ENCODE measurements at places on chromosomes 2 and 18.

DNA sequence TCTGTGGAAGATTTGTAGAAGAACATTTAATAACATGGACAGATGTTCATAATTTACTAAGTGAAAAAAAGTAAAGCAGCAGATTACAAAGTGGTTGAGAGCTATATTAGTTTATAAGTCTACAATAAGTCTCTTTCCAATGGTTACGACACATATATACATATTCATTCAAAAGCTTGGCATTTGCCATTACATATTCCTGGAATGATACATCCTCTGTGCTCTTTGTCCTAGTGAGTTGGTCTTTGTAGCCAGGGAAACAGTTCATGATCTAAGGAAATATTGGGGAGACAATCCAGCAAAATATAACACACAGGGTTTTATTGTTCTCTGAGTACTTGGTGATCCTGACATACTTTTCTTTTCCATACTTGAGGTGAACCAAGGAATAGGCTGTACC is 32.5 kb upstream of the SOS1 start:
- no peak for DNase-seq

GRCh38 chr18:57940166-57940660 is 103.8 kb upstream of the NEDD4L start:
- no peak for DNase-seq

- no peak for DNase-seq
These were observed 35.8 kb upstream of the ASPRV1 start for GRCh38 chr2:69997015-69997830.

GRCh38 chr18:57959278-57959677 is 84.7 kb upstream of the NEDD4L start:
- DNase-seq, result no peak

GRCh38 chr18:49663899-49664890 is 102.3 kb downstream of the LIPG start:
- DNase-seq, result no peak

GRCh38 chr2:24491542-24492420 is 727 bp downstream of the NCOA1 start:
- DNase-seq, result peak; percentile 29

GRCh38 chr2:238784671-238785527 is 63.0 kb upstream of the TWIST2 start:
- no peak for DNase-seq

DNA sequence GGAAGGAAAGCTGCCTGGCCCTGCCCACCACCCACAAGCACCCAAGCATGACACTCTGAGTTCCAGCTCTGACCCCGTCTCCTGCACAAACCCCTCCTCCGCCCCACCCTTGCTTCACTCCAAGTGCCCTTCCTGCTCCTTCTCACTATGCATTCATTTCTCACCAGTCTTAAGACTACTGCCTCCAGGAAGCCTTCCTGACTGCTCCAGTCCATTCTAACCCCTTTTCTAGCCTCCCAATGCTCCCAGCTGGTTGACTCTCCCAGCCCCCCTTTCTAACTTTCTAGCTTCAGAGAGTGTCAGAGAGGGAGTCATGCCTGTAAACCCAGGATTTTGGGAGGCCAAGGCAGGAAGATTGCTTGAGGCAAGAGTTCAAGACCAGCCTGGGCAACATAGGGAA is 8.2 kb upstream of the NAGK start:
- no peak for DNase-seq

- DNase-seq, result no peak
These were observed 412.6 kb downstream of the PTH2R start for GRCh38 chr2:208819190-208819589.

DNA sequence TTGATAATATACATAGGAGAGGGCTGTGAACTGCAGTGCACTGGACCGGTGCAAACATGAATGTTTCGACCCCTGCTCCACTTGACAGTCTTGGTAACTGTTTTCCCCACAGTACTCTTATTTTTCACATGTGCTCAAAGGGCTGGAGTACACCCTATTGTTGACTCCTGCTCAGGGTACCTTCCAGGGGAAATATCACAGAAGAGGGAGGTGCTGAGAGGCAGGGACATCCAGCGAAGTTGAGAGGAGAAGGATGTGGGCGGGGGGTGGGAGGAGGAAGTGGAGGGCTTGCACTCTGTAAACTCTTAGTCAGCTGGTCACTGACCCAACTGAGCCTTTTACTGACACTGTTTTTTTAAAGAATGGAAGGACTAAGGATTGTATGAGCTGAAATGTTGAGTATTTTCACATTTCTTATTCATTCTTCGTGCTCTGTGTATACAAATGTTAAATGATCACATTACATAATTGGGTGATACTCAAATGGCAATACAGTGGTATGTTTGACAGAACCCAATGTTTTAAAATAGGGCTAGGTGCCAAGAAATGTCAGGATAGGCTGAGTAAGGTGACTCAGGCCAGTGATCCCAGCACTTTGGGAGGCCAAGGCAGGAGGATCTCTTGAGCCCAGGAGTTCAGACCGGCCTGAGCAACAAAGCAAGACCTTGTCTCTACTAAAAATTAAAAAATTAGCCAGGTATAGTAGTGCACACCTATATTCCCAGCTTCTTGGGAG is 10.0 kb downstream of the INPP4A start:
- no peak for DNase-seq

GRCh38 chr18:63253014-63253413 is 66.6 kb downstream of the BCL2 start:
- no peak for DNase-seq

DNA sequence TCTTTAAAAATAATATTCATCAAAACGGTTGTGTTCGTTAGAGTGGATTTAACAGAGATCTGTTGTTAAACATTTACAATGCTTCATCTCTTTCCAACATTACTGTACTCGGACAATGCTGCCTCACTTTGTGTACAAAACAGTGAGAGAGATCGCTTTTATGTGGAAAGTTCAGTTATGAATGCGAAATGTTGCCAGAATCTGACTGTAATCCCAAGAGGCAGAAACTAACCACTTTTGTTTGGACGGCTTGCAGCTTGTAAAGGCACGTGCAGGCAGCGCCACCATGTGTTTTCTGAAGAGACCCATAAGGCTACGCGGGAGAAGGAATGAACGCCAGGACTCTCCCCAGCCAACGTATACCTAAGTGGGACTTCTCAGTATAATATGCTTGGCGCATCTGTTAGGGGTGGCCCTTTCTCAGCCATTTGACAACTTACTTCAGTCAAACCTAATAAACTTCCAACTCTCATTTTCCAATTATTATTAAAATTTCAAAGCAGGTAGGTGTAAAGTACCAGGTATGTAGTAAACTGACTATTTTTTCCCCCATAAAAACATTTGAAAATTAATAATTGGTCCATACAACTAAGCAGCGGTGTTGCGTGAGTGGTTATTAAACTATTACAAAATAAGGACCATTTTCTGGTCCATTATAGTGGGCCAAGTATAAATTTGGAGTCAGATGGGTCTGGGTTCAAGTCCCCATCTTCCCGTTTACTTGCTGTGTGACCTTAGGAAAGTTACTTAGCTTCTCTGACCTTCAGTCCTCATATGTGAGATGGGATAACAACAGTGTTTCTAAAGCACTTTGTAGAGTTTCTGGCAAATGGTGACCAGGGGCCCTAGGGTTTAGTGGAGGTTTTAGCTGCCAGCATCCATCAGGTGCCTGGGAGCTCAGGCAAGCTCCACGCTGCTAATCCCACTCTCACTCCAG is 5.6 kb upstream of the NAPG start:
- DNase-seq, result no peak

- no peak for DNase-seq
These were observed 747.9 kb downstream of the SOCS6 start for GRCh38 chr18:71036783-71037182.

GRCh38 chr2:149544692-149545091 is 42.9 kb downstream of the MMADHC start:
- no peak for DNase-seq

DNA sequence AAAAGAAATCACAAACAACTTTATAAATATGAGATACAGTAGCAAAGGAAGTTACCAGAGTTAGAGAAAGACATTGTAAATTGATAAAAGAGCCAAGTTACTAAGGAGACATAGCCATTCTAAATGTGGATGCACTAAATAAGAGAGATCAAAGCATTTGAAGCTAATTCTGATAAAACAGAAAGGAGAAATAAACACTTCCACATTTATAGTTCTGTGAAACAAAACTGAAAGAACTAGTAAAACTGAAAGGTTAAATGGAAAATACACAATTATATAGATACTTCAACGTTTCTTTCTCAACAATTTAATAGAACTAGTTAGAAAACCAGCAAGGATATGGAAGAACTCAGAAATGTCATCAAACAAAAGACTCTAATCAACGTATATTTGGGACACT is 309.0 kb upstream of the CDH2 start:
- no peak for DNase-seq

DNA sequence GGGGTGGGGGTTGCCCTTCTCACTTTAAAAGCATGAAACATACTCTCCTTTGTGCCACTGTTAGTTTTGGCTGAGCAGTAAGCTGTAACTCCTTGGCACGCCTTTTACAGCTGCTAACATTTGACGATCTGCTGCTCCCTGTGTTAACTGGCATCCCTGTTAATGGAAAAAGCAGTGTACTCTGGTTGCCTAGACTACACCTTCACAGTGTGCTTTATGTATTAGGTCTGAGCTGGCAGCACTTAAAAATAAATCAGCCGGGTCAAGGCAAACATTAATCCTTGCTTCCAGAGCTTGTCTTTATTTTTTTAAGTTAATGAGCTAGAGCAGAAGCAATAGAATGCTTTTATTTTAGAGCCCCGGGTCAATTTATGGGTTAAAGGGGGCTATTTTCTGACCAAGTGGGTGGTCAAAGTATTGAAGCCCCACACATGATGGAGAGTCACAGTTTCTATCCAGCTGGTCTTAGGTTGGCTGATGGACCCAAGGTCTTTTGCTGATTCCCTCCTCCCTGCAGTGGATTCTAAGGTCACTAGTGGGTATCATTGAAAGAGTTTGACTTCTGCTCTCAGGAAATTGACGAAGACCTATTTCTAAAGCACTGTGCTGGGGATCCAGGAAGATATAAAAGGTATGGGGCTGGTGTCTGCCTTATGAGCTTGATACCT is 54.5 kb downstream of the CFAP221 start:
- DNase-seq, result no peak

GRCh38 chr18:49658823-49659404 is 97.1 kb downstream of the LIPG start:
- no peak for DNase-seq

DNA sequence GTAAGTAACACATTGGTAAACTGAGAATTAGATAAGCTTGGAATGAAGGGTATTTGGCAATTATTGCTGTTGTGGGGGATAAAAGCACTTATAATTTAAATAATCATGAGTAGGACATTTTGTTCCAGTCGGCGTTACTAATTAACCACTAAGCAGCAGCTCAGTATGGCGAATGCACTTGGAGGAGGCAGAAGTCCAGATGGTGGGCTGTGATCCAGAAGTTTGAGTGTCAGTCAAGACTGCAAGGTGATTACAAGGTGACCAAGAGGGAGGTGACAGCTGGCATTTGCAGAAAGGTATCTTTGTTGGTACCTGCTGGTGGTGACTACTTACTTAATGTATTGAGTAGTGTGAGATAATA is 643.6 kb upstream of the FAM98A start:
- DNase-seq, result no peak

DNA sequence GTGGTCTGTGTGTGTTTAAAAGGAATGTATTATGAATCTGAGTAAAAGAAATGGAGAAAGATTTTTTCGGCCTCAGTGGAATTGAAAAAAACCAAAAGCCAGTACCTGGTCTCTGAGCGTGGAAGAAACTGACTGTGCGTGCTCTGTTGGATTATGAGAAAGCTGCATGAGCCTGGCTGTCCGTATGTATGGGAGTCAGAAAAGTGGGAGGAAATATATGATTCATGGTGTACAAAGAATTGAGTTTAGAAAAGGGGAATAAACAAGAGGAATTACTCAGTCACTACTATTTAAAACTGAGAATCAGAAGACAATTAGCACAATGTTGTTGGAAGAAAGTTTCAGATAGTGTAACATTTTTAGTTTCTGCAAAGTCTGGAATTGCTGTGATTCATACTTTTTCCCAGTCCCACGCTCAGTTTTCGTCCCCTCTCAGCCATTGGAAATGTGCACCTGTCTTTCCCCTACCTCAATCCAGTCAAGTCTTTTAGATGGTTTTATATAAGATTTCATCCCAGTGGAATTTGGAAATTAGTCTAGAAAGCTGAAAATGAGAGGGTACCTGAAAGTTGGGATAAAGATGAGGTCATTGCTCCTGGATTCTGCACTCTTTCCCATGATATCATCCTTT is 66.4 kb upstream of the CHMP1B start:
- no peak for DNase-seq

DNA sequence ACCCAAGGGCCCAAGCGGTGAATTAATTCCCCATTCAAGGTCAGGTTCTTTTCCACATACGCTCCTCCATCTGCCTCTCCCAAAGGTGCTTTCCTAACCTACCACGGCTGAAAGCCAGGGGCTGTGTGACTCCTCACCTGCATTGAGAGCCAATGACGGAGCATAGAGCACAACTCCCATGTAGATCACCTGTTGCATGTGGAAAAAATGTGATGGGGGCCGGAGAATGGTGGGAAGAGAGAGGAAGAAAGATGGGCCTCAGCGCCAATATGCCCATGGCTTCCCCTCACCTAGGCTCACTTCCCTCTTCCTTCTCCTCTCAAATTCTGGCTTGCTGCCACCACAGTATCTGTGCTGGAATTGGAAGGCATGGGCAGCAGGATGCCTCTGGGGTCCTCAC is 5.5 kb upstream of the ATRAID start:
- DNase-seq, result no peak

DNA sequence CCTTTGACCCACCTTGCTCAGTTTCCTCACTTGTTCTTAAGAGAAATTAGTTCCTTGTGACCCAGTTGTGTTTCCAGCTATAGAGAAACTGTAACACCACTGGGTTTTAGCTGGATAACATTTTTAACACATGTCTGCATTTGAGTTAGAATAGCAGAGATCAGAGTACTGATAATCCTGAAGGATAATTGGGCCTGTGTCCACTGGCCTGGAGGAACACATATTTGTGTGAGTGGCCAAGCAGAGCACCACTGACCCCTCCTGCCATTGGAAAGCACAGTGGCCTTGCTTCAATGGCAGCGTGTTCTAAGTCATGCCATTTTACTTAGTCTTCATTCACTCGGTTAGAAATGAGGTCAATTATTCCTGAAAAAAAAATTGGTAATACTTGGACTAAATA is 42.6 kb downstream of the PKP4 start:
- no peak for DNase-seq

- DNase-seq, result no peak
These were observed 21.6 kb downstream of the MROH2A start for GRCh38 chr2:233799716-233800115.

DNA sequence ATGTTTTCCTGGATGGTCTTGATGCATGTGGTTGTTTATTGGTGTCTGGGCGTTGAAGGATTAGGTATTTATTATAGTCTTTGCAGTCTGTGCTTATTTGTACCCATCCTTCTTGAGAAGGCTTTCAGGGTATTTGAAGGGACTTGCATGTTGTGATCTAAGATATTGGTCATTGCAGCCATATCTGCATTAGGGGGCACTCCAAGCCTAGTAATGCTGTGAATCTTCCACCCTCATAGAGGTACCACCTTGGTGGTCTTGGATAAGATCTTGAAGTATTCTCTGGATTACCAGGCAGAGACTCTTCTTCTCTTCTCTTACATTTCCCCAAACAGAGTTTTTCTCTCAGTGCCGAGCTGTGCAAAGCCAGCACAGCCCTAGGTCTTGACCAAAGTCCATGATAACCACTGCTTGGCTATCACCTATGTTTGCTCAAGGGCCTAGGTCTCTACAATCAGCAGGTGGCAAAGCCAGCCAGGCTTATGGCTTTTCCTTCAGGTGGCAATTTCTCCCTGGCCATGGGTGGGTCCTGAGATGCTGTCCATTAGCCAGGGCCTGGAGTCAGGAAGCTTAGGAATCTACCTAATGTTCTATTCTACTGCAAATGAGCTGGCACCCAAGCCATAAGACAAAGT is 15.4 kb upstream of the PPP1R1C start:
- no peak for DNase-seq

GRCh38 chr2:149595056-149595963 is 7.7 kb upstream of the MMADHC start:
- DNase-seq, result no peak
